ENCODE measurements at places on chromosomes 16 and 17. TPM values are rescaled to one million over a fixed set of nuclear protein-coding genes. Genes with fewer than 3 reads are reported as not detected.

- no peak for DNase-seq
These were observed 239.1 kb upstream of the TOX3 start for GRCh38 chr16:52786091-52786490.

- DNase-seq: no peak
These were observed 5.1 kb upstream of the ERN1 start for GRCh38 chr17:64135000-64135399.

CAVIN1 gene
- 404 TPM for total RNA-seq

DNA sequence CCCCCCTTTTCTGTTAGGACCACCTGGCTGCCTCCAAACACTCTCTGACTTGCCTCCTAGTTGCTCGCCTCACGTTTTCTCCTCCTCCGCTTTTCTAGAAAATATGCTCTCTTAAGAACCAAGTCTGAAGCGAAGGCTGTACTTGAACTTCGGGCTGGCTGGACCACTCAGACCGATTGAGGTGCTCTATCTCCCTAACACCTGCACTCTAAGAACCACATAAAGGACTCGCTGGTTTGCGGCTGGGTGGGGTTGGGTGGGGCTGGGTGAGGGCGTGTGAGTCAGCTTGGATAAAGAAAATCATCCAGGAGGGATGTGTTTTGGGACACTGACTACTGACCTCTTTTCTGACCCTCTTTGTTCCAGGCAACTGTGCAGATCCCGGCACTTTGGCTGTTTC, 22.9 kb upstream of the TMEM220 start:
- DNase-seq: no peak

DNA sequence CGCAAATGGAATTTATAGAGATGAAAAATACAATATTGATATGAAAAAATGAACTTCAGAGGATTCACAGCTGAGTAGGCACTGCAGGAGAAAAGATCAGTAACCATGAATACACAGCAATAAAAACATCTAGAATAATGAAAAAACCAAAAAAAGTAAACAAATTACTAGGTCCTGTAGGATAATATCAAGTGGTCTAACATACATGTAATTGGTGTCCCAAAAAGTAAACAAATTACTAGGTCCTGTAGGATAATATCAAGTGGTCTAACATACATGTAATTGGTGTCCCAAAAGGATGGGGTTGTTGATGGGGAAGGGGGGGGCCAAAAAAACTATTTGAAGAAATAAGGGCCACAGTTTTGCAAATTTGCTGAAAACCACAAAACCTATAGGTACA, 43.4 kb downstream of the ZNF18 start:
- DNase-seq: no peak

ADAD2 gene
- not detected for total RNA-seq

ATXN7L3 gene
- total RNA-seq: 39.7 TPM

DNA sequence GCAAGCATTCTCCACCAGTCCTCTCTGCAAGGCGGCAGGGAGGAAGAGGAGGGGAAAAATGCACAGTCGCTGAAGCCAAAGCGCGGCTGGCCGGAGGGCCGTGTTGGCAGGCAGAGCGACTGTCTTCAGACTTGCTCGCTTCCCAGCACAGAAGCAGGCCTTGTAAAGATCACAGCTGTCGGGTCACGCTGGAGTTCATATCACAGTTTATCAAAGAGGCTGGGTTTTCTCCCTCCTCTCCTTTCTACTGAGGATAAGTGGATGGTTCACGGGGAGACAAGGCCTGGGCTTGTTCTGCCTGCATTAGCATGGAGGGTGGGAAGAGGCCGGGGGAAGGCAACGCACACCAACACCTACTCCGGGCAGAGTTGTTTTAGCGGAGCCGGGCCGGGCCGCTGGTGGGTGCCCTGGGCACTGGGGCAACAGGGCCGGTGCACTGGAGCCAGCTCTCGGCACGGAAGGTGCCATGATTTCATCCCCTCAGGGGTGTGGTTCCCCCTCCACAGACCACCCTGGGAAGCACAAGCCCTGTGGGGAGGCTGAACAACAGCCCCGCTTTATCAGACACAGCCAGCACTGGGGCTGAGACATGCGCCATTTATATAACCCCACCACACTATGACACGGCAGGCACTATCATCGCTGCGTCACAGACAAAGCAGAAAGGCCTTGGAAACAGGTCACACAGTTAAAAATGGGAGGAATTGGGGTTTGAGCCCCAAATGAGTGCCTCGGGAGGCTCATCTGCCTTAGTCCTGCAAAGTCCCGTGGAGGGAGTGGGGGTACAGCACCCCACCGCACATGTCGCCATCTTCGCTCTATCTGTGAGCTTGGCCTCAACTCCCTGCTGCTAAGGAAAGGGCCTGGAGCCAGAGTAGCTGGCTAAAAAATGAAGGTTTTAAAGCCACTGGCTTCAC, 40.3 kb upstream of the MTSS2 start:
- no peak for DNase-seq

CAPNS2 gene
- 0.13 TPM for total RNA-seq

PGAP6 gene
- 66.6 TPM for total RNA-seq

GRCh38 chr17:4472286-4472685, 26.4 kb upstream of the SPNS2 start:
- no peak for DNase-seq

Measured in dermis microvascular lymphatic vessel endothelial cell (primary cell).